NCI-H774 (cell line): ENCODE measurements at places on chromosomes 5 and 9.
A peak's percentile ranks its signal among the peaks of the same experiment; 100 is the strongest.

- DNase-seq = no peak
Observed at GRCh38 chr9:101466863-101467262, 31.3 kb upstream of the ALDOB start.

GRCh38 chr9:136618580-136619547 is 43.9 kb upstream of the EGFL7 start:
- DNase-seq = no peak

DNA sequence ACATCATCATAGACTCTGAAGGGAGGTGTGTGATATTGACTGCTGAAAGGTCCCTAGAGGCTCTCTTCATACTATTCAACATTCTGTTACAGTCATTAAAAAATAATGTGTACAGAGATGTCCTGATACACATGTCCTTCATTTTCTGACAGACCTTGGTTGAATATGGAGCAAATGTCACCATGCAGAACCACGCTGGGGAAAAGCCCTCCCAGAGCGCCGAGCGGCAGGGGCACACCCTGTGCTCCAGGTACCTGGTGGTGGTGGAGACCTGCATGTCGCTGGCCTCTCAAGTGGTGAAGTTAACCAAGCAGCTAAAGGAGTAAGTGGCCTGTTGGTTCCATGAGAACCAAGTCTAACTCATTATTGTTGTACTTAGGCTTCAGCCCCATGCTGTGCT is 132.4 kb downstream of the SNCAIP start:
- no peak for DNase-seq

- peak; percentile 77 for DNase-seq
Observed at GRCh38 chr9:137064027-137064879, 6.1 kb downstream of the SAPCD2 start.

- no peak for DNase-seq
Observed at GRCh38 chr9:18985996-18986395, 47.0 kb downstream of the SAXO1 start.

DNA sequence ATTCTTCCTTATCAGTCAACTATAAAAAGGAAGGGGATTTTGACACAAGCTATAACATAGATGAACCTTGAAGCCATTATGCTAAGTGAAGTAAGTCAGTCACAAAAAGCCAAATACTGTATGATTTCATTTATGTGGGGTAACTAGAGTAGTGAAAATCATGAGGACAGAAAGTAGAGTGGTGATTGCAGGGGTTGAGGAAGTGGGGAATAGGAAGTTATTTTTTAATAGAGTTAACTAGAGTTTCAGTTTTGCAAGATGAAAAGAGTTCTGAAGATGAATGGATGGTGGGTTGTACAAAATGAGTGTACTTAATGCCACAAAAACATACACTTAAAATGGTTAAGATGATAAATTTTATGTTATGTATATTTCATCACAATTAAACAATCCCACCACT is 65.4 kb upstream of the FAM174A start:
- no peak for DNase-seq

GRCh38 chr5:3825531-3826451 is 230.2 kb downstream of the IRX1 start:
- no peak for DNase-seq

DNA sequence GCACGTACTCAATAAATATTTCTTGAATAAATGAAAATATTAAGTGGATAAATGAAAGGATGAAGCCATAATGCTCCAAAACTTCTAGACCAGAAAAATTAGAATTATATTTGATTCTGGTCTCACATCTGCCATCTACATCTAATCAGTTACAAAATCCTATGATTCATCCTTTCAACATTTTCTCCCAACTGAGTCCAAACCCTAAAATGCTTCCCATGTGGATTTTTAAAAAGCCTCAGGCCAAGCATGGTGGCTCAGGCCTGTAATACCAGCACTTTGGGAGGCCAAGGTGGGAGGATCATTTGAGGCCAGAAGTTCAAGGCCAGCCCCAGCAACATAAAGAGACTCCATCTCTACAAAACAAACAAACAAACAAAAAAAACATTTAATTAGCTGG is 31.6 kb upstream of the FST start:
- DNase-seq = no peak

DNA sequence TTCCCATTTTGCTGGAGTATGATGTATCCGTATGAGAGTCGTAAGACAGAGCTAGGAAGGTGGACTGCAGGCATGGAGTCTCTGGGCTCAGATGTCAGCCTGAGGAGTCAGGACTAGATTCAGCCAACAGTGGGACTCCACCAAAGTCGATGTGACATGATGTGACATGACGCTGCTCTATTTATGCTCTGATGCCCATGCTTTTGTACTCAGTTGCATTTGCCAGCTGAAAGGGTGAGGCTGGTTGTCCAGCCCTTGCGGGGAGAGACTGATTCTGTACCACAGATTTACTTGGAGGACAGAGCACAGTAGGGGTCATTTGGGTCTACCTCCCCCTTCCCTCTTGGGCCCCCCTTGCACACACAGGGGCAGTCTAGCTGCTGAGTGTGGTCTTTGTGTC is 88.5 kb upstream of the ATG10 start:
- DNase-seq = no peak

DNA sequence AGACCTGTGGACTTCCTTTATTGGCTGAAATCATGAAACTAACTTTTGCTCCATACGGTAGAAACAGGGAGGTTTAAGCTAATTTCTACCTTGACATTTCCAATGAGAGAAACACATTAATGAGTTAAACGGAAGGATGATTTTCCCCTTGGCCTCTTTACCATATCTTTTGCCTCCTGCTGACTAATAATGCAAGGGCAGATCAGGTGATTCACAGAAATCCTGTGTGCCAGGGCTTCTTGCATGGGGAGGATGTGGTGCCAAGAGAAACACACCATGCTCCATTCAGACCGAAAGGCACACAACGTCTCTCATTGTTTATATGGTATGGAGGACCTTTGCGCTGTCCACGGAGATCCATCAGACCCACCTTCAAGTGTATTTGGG is 17.4 kb upstream of the PRLR start:
- no peak for DNase-seq

GRCh38 chr5:8865686-8866374 is 680.0 kb downstream of the SEMA5A start:
- DNase-seq = no peak

- no peak for DNase-seq
Observed at GRCh38 chr5:155834271-155834975, 492.5 kb upstream of the SGCD start.

- no peak for DNase-seq
Observed at GRCh38 chr5:126389179-126389578, 34.0 kb upstream of the GRAMD2B start.

DNA sequence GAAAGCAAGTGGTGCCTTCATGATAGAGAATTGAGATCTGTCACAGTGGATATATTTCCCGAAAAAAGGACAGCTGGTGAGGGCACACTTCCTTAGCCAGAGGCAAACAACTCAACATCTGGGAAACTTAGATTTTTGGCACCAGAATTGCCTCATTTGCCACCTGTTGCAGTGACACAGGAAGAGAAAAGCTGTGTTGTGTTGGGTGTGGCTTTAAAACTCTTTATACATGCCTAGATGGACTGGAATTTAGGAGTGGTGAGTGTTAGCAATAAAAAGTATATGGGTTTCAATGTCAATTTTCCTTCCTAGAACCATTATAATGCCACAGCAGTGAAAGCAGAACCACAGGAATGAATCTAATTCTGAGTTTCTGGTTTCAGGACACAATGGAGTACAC is 62.6 kb upstream of the CEMIP2 start:
- no peak for DNase-seq

GRCh38 chr9:29038332-29038731 is 1465.1 kb upstream of the C9orf72 start:
- no peak for DNase-seq

GRCh38 chr5:171429543-171429910 is 10.1 kb downstream of the FGF18 start:
- no peak for DNase-seq

DNA sequence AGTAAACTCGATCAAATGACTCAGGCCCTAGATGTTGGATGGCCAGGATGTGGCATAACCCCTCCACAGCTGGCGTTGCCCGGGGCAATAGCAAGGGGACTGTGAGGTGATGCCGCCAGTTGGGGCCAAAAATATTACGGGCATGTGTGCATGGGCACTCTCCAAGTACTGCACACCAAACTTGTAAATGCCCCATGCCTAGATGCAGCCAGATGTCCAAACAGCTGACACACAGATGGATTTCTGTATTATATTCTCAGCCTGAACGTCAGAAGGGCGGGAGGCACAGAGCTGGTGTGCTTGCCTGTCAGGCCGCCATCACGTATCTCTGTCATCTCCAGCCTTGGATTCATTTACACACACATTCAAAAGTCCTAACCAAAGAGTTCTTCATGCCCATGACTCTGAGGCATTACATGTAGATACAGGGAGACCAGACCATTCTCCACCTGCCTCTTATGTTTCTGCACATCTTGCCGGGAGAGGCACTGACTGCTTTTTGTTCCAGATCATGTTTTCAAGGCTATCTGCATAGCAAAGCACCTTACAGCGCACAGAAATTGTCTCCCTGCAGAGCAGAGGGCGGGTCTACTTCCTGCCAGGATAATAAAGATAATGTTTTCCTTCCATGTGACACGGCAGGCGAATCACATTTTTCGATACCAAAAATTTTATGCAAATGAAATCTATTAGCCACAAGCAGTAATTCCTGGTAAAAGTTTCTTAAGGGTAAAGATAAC is 200.9 kb upstream of the ADAMTS16 start:
- no peak for DNase-seq

- no peak for DNase-seq
Observed at GRCh38 chr5:54520438-54520846, 2.9 kb downstream of the SNX18 start.

DNA sequence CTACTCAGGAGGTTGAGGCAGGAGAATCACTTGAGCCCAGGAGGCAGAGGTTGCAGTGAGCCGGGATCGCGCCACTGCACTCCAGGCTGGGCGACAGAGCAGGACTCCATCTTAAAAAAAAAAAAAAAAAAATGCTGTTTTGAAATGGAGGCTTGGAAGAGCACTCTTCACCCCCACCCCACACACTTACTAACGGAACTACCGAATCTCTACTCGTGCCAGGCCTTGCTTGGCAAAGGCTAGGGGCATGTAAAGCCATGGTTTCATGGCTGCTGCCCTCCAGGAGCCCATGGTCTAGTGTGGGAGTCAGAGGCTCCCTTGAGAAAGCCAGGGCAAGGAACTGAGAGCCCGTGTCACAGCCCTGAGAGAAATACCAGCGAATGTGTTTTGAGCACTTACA is 21.3 kb downstream of the PCDHGC5 start:
- DNase-seq = no peak

- DNase-seq = no peak
Observed at GRCh38 chr5:60494635-60495034, 205.3 kb downstream of the DEPDC1B start.

DNA sequence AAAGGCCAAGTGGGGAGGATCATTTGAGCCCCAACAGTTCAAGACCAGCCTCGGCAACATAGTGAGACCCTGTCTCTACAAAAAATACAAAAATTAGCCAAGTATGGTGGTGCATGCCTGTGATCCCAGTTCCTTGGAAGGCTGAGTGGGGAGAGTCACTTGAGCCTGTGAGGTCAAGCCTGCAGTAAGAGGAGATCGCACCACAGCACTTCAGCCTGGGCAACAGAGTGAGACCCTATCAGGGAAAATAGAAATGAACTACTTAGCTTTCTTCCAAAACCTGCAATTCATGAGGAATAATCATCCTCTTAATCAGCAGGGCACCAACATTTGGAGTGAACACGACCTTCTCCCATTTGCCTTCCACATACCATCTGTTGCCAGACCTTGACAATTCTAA is 96.1 kb downstream of the OR2K2 start:
- no peak for DNase-seq

GRCh38 chr5:160629003-160629402 is 207.3 kb downstream of the PTTG1 start:
- DNase-seq = no peak

DNA sequence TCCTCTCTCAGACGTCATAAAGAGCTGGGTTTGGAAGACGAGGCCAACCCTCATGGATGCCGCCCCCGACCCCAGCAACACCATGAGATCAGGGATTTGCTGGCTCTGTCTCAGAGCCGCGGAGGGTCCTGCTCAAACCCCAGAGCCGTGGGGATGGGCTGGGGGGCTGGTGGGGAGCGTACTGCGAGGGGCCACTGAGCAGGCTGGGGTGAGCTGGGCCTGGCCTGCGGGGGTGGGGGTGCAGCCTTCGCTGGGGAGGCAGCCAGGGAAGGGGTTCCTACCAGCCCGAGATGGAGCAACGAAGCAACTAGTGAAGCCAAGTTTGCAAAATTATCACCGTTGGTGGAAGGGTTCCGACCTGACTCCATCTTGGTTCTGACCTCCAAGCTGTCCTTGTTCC is 5.1 kb upstream of the SLC12A7 start:
- DNase-seq = no peak

DNA sequence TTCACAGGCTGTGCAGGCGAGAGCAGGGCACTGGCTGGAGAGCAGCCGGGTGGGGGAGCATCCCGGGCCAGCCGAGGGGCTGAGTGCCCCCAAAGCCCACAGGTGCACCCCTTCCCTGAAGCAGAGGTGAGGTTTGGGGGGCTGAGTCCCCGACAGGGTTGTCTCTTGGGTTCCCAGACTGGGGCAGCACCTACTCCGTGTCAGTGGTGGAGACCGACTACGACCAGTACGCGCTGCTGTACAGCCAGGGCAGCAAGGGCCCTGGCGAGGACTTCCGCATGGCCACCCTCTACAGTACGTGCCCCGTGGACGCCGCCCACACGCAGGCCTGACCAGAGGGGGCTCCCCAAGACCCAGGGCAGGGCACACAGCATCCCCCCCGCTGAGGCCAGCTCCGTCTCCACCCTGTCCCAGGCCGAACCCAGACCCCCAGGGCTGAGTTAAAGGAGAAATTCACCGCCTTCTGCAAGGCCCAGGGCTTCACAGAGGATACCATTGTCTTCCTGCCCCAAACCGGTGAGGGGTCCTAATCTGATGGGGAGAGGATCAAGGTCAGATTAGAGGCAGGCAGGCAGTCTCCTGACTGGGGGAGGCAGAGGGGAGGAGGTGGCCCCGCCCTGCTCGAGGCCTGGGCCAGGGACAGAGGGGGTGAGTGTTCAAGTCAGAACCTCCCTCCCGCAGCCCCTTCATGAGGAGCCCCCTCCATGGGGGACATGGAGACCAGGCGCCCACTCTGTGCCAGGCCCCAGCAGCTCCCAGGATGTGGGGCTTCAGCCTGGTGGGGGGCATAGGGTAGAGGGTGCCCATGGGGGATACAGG is 2.7 kb downstream of the PTGDS start:
- DNase-seq = no peak

- DNase-seq = no peak
Observed at GRCh38 chr5:149798466-149798865, 68.4 kb downstream of the PPARGC1B start.

GRCh38 chr9:134809292-134809691 is 71.3 kb upstream of the FCN2 start:
- no peak for DNase-seq

DNA sequence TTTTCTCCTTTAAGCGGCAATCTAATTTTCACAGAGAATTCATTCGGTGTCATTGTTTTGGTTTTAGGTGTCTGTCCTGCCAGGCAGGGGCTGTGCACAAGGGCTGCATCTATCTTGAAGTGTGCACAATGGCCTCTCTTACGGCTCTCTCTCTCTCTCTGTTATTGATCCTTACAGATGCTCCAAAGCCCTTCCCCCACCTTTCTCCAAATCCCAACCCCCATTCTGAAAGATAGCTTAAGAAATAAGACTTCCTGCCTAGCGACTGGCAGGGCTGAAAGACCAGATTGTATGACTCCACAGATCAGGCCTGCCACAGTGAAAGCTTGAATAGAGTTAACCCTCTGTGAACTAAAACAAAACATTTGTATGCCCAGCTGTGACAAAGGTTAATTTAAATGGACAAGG is 86.5 kb upstream of the NR5A1 start:
- DNase-seq = no peak
